Endothelial cell (in vitro differentiated cells): ENCODE measurements at places on chromosomes 11 and 22. TPM values are rescaled to one million over a fixed set of nuclear protein-coding genes. Genes with fewer than 3 reads are reported as not detected.

DNA sequence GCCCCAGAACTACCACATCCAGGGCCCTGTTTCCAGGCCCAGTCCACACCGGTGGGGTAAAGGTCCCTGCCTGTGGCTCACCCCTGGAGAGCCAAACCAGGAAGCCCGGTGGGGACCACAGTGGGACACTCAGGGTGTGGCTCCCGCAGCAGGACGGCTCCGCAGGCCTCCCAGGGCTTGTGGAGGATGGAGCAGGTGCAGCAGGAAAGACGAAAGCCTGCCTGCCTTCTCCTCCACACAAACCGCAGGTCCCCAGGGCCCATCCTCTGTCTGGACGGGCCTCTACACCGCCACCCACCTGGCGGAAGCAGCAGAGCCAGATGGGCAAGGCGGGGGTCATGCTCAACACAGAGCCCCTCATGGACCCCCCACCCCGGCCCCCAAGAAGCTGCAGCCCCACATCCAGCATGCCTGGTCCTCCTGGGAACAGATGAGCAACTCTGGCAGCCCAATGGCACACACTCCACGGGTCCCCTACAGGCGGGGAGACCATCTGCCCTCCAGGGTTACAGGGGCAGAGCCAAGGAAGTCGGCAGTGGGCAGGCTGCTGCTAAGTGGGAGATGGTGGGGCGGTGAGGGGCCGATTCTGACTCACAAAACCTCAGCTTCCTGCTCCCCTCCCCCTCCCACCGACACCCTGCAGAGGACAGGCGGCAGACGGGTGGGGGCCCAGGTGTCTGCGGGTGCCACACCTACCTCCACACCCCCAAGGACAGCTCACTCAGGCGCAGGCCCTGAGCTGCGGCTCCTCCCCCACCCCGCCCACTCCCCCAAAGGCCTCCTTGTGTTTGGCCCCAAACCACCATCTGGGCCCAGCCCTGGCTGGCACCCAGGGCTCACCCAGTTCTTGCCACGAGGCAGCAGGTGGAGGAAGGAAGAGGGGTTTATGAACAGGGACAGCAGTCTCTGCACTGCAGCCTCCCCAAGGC lies 5.2 kb downstream of the SBF1 start:
- no peak overlapping the region for H3K4me3 ChIP-seq
- peaks cover 17% of the 10 kb centered on the region for H3K27me3 ChIP-seq
- H3K36me3 ChIP-seq: peaks cover 6% of the 10 kb centered on the region
- H3K4me1 ChIP-seq: peaks cover 25% of the 10 kb centered on the region
- H3K27ac ChIP-seq: no peak overlapping the region
- no peak for DNase-seq

DNA sequence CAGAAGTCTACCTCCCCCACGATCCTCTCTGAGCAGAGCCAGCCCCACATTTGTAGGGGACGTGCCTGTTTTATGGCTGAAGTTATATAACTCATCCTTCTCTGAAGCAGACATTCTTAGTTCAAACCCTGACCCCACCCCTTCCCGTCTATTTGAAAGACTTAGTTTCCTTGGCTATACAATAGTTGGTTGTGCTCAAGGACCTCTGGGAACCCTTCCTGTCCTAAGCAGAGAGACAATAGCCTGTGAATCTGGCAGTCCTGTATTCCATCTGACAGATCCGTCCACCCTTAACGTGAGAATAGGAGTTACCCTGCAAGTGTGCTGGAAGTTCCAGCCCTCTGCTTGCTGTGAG lies 75.2 kb downstream of the MN1 start:
- peaks cover 28% of the 10 kb centered on the region for H3K4me1 ChIP-seq
- DNase-seq: no peak
- H3K36me3 ChIP-seq: peaks cover 11% of the 10 kb centered on the region
- H3K27ac ChIP-seq: no peak overlapping the region
- peaks cover 8% of the 10 kb centered on the region for H3K27me3 ChIP-seq

VSTM5 gene
- total RNA-seq: 0.56 TPM

- no peak overlapping the region for H3K27ac ChIP-seq
- peaks cover 44% of the 10 kb centered on the region for H3K36me3 ChIP-seq
- DNase-seq: no peak
- no peaks in the 10 kb centered on the region for H3K4me1 ChIP-seq
- H3K4me3 ChIP-seq: peak overlapping the region; percentile 7
Observed at GRCh38 chr11:9193316-9193715, 71.8 kb downstream of the DENND5A start.

OR8G5 gene
- 0.18 TPM for total RNA-seq
